ENCODE measurements at places on chromosomes 7 and 10. TPM values are rescaled to one million over a fixed set of nuclear protein-coding genes. Genes with fewer than 3 reads are reported as not detected.
A peak's percentile ranks its signal among the peaks of the same experiment; 100 is the strongest.

The TAS2R41 gene
- total RNA-seq, result not detected

The WNT8B gene
- total RNA-seq, result not detected

DNA sequence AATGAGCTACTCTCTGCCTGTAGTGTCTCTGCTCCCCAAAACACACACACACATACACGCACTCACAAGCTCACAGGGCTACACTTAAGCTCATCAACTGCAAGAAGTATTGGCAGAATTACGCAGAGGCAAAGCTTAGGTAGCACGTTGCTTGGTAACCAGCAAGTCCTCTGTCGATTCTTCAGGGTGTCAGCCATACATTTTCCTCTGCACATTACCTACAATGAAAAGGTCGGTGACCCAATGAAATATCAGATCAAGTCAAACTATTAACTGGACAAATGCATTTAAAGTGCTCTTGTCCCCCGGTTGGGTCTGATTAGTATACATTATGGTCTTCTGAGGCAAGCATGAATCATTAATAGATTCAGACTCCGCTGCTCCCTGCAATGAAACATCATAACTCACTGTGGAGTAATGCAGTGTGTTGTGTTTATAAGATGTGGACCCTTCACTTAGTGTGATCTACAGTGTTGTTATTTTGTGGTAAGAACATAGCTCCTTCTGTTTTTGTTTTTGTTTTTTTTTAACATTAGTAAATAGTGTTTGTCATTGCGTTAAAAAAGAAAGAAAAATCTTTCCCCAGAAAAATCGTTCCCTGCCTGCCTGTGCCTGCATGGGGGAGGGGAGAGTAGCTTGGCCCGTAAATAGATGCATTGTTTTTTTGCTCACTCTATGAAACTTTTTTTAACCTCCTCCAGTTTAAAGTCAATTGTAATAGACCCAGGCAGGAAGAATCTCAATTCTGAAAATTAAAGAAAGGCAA, 325.5 kb downstream of the SFMBT2 start:
- H3K36me3 ChIP-seq, result no peaks in the 10 kb centered on the region
- peaks cover 14% of the 10 kb centered on the region for H3K4me1 ChIP-seq
- no peak for DNase-seq
- H3K27me3 ChIP-seq, result no peaks in the 10 kb centered on the region
- no peak overlapping the region for H3K4me3 ChIP-seq
- H3K27ac ChIP-seq, result peak overlapping the region; percentile 34

DNA sequence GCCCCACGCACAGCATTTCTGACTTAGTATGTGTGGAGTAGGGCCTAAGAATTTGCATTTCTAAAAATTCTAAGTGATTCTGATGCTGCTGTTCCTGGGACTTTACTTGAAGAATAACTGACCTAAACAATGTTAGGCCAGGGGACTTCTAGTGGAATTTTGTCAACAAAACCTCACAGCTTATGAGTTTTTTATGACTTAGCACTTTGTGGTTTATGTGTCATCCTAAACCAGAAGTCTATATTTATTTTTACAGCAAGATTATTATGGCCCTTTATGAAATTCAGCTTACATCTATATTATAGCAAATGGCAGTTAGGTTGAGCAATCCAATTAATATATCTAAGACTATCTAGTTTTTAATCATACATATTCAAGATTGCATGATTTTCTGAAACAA, 24.6 kb upstream of the BET1 start:
- H3K27ac ChIP-seq, result no peak overlapping the region
- no peak overlapping the region for H3K4me3 ChIP-seq
- H3K4me1 ChIP-seq, result no peaks in the 10 kb centered on the region
- H3K36me3 ChIP-seq, result no peaks in the 10 kb centered on the region
- H3K27me3 ChIP-seq, result no peaks in the 10 kb centered on the region
- DNase-seq, result no peak

GRCh38 chr10:14403881-14404623, 73.3 kb upstream of the FRMD4A start:
- H3K27ac ChIP-seq, result no peak overlapping the region
- H3K36me3 ChIP-seq, result no peaks in the 10 kb centered on the region
- H3K4me3 ChIP-seq, result no peak overlapping the region
- H3K27me3 ChIP-seq, result no peaks in the 10 kb centered on the region

Measured in hepatocyte (in vitro differentiated cells).